Neural crest cell (in vitro differentiated cells): ENCODE measurements at places on chromosomes 1 and 21.

DNA sequence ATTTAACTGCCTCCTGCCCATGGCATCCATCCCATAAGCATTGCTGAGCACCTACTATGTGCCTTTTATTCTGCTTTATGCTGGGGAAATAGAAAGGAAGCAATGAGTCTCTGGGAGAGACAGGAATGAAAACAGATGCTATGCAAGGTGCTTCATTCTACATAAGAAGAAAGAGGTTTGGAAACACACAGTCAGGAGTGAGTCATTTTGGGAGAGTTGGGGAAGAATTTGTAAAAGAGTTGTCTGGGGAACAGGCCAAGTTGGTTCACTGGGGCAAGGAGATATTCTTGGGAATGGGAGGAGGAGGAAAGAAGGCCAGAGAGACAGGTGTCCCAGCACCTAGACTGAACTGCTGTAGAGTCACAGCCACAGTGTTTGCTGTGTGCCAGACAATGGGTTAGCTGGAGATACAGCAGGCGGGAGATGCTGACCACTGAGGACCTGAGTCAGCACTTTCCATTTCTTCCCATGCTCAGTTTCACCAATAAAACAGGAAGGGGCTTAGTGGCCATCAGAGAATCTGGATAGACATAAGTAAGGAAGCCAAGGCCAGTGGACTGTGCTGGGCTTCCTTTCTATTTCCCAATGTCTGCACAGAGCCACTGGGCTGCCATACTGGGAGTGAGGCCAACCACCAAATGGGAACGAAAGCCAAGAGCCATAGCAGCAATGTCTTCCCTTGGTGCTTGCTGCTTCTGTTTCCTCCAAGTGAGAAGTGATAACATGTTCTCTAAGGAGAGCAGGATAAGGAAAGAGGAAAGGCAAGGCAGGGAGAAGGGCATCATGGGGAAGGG, 187.7 kb upstream of the USP24 start:
- DNase-seq = no peak

- DNase-seq = no peak
These were observed 748 bp upstream of the ATP6V0B start for GRCh38 chr1:43973981-43974442.

DNA sequence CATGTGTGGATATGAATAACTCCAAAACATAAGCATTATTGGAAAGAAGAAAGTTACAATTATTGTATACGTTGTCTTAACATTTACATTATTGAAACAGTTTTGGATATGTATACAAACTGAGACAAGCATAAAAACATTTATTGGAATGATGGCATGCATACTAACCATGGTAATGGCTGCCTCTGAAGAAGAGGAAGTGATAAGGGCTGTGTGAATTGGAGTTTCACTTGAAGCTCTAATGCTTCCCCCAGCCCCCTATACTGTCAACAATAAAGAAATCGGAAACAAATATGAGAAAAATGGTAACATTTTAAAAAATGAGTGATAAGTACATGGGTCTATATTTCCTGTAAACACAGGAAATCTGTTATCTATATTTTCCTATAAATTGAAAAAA, 367.7 kb upstream of the DPYD start:
- no peak for DNase-seq

DNA sequence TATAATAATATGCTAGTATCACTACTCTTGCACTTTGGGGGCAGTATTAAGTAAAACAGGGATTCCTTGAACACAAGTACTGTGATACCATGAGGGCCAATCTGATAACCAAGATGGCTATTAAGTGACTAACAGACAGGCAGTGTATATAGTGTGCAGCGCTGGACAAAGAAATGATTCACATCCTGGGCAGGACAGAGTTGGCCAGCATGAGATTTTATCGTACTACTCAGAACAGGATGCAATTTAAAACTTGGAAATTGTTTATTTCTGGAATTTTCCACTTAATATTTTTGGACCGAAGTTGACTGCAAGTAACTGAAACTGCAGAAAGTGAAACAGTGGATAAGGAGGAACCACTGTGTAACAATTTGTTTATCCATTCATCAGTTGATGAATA, 74.6 kb downstream of the DNTTIP2 start:
- no peak for DNase-seq

DNA sequence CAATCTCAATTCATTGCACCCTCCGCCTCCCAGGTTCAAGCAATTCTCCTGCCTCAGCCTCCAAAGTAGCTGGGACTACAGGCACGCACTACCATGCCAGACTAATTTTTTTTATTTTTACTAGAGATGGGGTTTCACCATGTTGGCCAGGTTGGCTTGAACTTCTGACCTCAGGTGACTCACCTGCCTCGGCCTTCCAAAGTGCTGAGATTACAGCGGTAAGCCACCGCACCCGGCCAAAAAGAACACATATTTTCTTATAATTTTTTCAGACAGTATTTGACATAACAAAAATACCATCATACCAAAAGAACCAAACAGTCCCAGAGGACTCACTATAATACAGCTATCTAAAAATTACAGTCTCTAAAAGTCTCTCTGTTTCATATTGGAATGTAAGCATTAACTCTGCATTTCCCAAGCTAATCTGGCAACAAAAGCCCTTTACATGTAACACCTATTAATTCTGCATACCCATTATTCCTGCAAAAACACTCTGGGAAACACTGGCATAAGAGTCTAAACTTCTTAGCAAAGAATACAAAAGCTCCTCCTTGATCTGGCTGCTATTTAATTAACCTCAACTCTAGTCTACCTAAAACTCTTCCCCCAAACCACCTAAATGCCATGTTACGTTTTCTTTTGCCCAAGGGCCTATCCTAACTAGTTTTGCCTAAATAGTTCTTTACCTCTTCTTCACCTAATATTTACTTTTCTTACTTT, 26.9 kb downstream of the WDR26 start:
- DNase-seq = no peak
